C1 segment of cervical spinal cord (tissue), 14 donors: ENCODE measurements at places on chromosomes 4 and X.

DNA sequence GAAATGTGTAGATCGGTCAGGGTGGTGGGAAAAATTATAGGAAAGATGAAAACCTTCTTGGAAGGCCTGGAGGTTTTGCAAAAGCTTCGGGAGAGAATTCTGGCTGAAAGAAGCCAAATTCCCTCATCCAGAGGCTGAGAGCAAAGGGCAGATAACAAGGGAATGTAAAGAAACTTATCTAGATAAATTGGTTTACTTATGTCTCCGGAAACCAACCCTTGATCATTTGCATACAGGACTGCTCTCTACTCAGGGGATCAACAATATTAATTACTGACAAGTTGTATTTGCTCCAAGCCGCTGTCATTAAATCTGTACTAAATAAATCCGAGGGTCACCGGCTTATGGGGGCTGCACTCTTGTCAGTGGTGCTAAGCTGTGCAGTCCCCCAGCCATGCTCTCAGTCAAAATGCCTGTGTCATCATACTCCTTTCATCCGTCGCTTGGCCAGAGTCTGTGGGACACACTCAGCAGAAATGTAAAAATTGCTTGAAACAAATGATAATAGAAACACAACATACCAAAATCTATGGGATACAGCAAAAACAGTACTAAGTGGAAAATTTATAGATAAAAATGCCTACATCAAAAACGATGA, 715.7 kb downstream of the KCTD8 start:
- no peak for DNase-seq

GRCh38 chrX:24839331-24839730, 145.6 kb downstream of the POLA1 start:
- no peak for DNase-seq

- no peak for DNase-seq
Observed at GRCh38 chr4:80500613-80501012, 165.1 kb downstream of the CFAP299 start.

- no peak for DNase-seq
Observed at GRCh38 chrX:45710081-45710801, 509.6 kb upstream of the DIPK2B start.

GRCh38 chr4:53022513-53023100, 160.5 kb downstream of the RASL11B start:
- no peak for DNase-seq

GRCh38 chr4:81891005-81891996, 419.6 kb upstream of the RASGEF1B start:
- no peak for DNase-seq

- DNase-seq, result no peak
Observed at GRCh38 chrX:21487832-21488231, 113.6 kb downstream of the CNKSR2 start.

DNA sequence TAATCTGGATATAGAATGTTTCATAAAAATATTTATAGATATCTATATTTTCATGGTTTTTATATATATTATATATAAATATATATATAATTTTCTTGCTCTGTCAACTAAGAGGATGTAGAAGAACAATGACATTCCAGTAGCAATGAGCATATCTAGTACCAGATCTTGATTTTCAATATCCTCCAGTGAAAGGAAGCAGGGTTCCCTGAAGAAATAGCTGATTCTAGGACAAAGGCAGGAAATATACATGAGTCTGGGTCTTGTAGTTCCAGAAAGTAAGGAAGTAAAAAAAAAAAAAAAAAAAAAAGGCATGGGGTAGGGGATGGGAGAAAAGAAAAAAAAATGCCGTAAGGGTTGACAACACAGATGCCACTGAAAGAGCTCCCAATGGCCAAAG, 241.4 kb downstream of the RASL11B start:
- DNase-seq, result no peak

GRCh38 chrX:3161681-3162080, 120.4 kb downstream of the ARSF start:
- DNase-seq, result no peak

DNA sequence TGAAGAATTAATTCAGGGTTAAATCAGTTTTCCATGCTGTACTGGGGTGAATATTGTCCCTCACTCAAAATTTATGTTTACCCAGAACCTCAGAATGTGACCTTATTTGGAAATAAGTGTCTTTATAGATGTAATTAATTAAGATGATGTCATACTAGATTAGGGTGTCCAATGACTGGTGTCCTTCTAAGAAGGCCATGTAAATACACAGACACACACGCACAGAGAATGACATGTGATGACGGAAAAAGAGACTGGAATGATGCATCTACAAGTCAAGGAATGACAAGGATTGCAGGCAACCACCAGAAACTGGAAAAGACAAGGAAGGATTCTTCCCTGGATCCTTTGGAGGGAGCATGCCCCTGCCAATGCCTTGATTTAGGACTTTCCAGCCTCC, 84.6 kb upstream of the GPR34 start:
- no peak for DNase-seq

- no peak for DNase-seq
Observed at GRCh38 chr4:182745237-182745636, 171.9 kb downstream of the DCTD start.

DNA sequence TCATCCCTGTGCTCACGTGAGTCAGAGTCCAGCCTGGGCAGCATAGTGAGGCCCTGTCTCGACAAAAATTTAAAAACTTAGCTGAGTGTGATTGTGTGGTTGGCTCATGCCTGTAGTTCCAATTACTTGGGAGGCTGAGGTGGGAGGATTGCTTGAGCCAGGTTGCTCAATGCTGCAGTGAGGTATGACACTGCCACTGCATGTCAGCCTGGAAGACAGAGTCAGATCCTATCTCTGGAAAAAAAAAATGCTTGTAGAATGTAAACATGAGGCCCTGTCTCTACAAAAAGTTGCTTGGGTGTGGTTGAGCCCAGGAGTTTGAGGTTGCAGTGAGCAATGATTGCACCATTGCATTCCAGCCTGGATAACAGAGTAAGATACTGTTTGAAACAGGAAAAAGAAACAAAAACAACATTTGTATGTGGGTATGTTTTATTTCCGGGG, 11.3 kb upstream of the YTHDC1 start:
- DNase-seq, result no peak

DNA sequence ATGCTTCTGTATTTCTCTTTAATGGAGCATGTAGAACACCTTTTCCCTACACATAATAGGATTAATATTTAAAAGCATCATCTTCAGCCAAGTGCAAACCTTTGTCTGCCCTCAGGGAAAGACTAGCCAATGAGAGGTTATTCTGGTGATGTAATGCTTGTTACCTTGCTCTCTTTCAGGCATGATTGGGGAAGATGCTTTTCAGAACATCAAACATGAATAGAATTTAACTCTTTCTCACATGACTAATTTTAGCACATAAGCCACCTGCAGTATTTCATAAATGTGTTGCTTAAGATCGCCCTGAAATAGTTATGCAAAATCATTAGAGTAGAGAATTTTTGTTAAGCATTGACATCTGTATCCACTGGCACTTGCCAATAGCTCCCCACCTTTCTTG, 10.7 kb upstream of the EPGN start:
- no peak for DNase-seq

DNA sequence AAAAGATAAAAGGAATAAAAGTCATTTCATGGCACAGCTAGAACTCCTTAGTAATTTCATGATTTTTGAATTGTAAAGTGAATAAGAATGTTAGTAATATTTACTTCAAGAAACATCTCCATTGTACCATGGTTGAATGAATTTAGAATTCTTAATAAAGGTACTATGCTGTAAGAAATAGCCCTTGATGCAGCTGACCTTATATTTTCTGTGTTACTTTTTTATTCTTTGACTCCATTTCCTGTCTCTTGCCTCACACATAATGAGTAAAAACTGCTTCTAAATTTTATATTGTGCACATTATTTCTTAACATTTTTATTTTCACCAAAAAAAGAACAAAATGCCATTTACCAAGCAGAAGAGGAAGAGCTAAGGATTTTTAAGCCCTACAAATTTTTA, 81.9 kb upstream of the PDHA2 start:
- DNase-seq, result no peak

- DNase-seq, result no peak
Observed at GRCh38 chrX:6225288-6225910, 3.3 kb downstream of the NLGN4X start.

GRCh38 chr4:13484122-13484748, at the start of gene RAB28:
Gene RAB28, minus strand, starts transcription at chr4:13484340.
- peak; percentile 99 for DNase-seq

DNA sequence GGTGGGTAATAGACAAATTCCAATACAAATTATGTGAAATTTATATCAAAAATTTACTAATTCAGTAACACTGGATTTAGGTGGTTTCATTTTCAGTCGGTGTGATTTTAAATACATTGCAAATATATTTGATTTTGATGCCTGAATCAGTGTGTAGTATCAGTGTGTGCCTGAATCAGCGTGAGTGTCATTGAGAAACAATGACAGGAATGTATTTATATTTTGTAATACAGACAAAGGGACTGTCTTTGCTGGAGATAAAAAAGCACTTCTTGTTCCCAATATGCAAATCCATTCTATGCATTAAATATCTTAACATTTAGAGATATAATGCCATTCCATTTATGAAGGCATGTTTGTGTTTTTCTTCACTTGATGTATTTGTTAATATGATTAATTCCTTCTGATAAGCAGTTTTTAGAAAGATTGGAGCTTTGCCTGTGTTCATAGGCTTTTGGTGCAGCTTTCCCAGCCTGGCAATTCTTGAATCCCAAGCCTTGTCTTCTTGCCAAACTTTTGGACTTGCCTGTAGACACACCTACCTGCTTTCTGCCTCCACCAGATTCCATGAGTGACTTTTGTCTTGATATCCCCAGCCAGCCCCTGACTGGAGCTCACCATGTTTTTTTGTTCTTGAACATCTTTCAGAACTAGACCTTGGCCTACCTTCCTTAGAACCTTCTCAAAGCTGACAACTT, 243.8 kb downstream of the ADGRL3 start:
- no peak for DNase-seq
